ENCODE measurements at places on chromosomes 3 and 15. TPM values are rescaled to one million over a fixed set of nuclear protein-coding genes. Genes with fewer than 3 reads are reported as not detected.

- no peaks in the 10 kb centered on the region for H3K27me3 ChIP-seq
- H3K4me1 ChIP-seq = no peaks in the 10 kb centered on the region
- no peaks in the 10 kb centered on the region for H3K36me3 ChIP-seq
- H3K27ac ChIP-seq = no peak overlapping the region
- H3K4me3 ChIP-seq = no peak overlapping the region
Observed at GRCh38 chr3:72615776-72616175, 232.5 kb downstream of the SHQ1 start.

The BCL2A1 gene
- total RNA-seq = not detected

The CHRD gene
- 0.26 TPM for total RNA-seq

- no peaks in the 10 kb centered on the region for H3K27me3 ChIP-seq
- H3K36me3 ChIP-seq = peaks cover 61% of the 10 kb centered on the region
- no peak overlapping the region for H3K27ac ChIP-seq
- peaks cover 35% of the 10 kb centered on the region for H3K4me1 ChIP-seq
Observed at GRCh38 chr15:68183616-68184315, 21.4 kb downstream of the CALML4 start.

DNA sequence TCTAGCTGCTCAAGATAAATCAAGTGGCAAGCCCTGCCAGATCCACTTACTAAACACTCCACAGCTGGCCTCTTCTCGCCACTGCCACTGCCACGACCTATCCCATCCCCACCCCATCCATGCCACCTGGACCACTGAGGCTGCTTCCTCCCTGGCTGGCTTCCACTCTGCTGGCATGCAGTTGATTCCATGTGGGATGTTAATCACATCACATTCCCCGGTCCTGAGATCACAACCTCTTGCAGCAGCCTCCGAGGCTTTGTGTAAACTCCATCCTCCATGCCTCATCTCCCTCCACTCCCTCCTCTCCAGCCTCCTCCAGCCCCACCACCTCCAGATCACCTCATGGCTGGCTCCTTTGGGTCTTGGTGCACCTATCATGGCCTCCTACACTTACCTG is 7.7 kb downstream of the NCKIPSD start:
- H3K4me3 ChIP-seq = no peak overlapping the region
- peaks cover 28% of the 10 kb centered on the region for H3K36me3 ChIP-seq
- DNase-seq = no peak

The GABRR3 gene
- total RNA-seq = not detected

The MEX3B gene
- 20.4 TPM for total RNA-seq

DNA sequence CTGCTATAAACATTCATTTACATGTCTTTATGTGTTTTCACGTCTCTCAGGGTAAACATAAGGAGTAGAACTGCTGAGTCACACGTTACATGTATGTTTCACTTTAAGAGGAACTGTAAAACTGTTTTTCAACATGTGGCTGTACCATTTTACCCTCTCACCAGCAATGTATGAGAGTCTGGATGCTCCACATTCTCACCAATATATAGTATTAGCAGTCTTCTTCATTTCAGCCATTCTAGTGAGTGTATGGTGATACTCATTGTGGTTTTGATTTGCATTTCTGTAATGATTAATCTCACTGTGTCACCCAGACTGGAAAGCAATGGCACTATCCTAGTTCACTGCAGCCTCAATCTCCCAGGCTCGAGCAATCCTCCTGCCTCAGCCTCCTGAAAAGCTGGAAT is 37.1 kb downstream of the PHC3 start:
- no peak for DNase-seq
- no peaks in the 10 kb centered on the region for H3K27me3 ChIP-seq
- H3K36me3 ChIP-seq = peaks cover 33% of the 10 kb centered on the region

The NR1I2 gene
- 0.08 TPM for total RNA-seq

DNA sequence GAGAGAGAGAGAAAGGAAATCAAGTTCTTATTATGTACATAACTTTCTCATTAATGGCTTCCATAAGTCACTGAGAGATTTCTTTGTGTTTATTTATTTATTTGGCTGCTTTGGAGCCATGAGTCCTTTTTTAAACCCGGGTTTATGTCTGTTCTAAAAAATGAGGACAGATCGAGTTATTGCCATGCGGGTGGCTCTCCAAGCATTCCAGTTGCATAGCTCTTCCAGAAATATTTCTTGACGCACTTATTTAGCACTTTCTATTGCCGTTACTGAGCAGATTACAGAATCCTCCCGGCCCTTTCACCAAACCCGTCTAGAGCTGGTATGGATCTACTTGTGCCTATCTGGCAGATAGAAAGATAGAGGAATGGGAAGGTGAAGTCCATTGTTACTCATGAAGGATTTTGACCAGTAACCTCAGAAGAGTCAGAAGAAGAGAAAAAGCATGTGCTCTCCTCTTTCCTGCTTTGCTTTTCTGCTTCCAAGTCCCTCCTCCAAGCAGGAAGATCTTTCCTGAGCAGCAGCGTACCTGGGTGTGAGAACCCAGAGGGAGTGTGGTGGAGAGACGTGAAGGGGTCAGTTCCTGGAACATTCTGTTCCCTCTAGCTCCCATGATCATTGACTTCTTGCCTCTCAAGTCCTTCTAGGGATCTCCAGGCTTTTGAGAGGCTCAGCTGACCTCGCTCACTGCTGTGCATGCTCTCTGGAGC is 112.8 kb downstream of the LPP start:
- H3K27ac ChIP-seq = peak overlapping the region; percentile 98
- peak; percentile 89 for DNase-seq
- H3K4me3 ChIP-seq = peak overlapping the region; percentile 15
- H3K27me3 ChIP-seq = no peaks in the 10 kb centered on the region

GRCh38 chr3:129836381-129837064 is 57.0 kb downstream of the TMCC1 start:
- H3K4me1 ChIP-seq = peaks cover 29% of the 10 kb centered on the region
- no peaks in the 10 kb centered on the region for H3K27me3 ChIP-seq
- no peak overlapping the region for H3K4me3 ChIP-seq
- H3K36me3 ChIP-seq = no peaks in the 10 kb centered on the region
- no peak for DNase-seq
- H3K27ac ChIP-seq = peak overlapping the region; percentile 25

GRCh38 chr3:144097163-144097562 is 125.5 kb downstream of the DIPK2A start:
- no peaks in the 10 kb centered on the region for H3K27me3 ChIP-seq
- DNase-seq = no peak
- no peaks in the 10 kb centered on the region for H3K36me3 ChIP-seq
- no peak overlapping the region for H3K27ac ChIP-seq
- no peaks in the 10 kb centered on the region for H3K4me1 ChIP-seq
- no peak overlapping the region for H3K4me3 ChIP-seq

GRCh38 chr3:101725194-101725889 is 928 bp downstream of the CEP97 start:
- DNase-seq = peak; percentile 33
- peaks cover 10% of the 10 kb centered on the region for H3K4me1 ChIP-seq
- peak overlapping the region; percentile 78 for H3K27ac ChIP-seq
- peak overlapping the region; percentile 65 for H3K4me3 ChIP-seq
- H3K27me3 ChIP-seq = no peaks in the 10 kb centered on the region

DNA sequence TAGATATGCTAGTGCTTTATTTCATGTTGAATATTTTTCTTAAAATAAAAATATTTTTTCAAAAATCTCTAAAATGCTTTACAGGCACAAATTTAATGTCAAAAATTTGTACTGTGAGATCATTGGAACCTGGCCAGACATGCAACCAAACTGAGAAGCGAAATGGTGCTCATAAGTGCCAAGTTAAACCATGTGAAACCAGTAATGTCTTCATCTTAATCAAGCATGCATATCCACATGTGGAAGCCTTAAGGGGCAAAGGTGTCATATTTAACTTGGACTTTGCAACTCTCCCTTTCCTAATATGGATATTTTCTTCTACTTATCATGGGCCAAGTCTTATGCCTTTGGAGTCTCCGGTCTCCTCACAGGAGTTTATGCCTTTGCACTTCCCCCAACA is 208.9 kb upstream of the COL8A1 start:
- H3K4me3 ChIP-seq = no peak overlapping the region
- no peaks in the 10 kb centered on the region for H3K36me3 ChIP-seq
- H3K4me1 ChIP-seq = no peaks in the 10 kb centered on the region

DNA sequence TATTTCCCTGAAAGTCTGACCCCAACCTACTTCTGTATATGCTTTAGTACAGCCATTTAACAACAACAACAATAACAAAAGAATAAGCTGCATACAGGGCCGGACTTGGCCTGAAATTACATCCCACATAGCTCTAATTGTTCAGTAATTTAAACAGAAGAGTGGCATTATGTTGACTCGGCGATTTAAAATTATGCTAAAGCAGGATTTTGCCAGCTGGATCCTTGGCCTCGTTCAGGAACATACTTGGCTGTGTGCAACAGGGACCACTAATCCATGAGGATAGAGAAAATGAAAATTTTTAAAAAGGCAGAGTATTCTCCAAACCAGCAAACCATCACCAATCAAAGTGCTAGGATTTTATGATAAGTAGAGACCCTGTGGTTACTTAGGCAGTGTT is 433.1 kb upstream of the RBMS3 start:
- H3K4me1 ChIP-seq = no peaks in the 10 kb centered on the region
- DNase-seq = no peak
- no peaks in the 10 kb centered on the region for H3K27me3 ChIP-seq
- H3K36me3 ChIP-seq = no peaks in the 10 kb centered on the region
- no peak overlapping the region for H3K4me3 ChIP-seq
- no peak overlapping the region for H3K27ac ChIP-seq

The ZNF774 gene
- total RNA-seq = 0.66 TPM

The RAD18 gene
- total RNA-seq = 25.6 TPM

DNA sequence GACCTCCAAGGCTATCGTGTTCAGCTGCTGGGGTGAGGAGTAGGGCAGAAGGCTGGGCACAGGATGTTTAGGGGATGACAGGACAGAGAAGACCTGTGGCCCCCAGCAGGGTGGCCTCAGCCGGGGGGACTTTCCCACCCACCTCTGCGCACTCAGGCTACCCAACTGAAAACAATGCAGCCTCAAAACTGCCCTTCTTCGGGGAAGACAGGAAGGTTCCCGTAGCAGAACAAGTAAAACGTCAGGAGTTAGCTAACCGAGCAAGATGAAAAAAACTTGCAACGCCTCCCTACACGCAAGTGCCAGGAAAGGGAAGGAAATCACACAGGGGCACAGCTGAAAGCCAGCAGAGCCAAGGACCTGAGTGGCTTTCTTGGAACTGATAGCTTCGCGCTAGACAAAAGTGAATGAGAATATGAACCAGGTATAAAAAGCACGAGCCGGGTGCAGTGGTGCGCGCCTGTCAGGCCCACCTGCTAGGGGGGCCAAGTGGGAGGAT is 38.4 kb upstream of the FURIN start:
- H3K36me3 ChIP-seq = no peaks in the 10 kb centered on the region
- peaks cover 34% of the 10 kb centered on the region for H3K4me1 ChIP-seq
- peak overlapping the region; percentile 76 for H3K27ac ChIP-seq

The SENP5 gene
- 35.6 TPM for total RNA-seq

- DNase-seq = peak; percentile 26
- no peaks in the 10 kb centered on the region for H3K27me3 ChIP-seq
- no peak overlapping the region for H3K27ac ChIP-seq
- no peak overlapping the region for H3K4me3 ChIP-seq
Observed at GRCh38 chr15:51499379-51499976, 123.1 kb downstream of the DMXL2 start.

DNA sequence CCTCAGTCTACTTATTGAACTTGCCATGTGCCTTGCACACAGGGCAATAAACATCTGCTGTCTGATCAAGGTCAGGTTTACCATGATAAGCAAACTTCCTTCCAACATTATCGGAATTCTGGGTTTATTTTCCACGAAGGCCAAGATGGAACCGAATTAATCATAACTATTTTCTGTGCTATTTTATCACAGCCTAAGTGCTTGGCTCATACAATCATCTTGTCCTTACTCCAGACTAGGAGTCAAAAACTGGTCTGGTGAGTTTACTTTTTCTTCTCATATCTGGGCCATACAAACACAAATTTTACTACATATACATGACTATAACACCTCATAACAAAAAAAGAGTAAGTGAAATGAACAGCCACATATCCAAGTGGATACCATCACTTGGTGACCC is 2.3 kb downstream of the FBN1 start:
- peak overlapping the region; percentile 91 for H3K4me3 ChIP-seq
- H3K4me1 ChIP-seq = peaks cover 59% of the 10 kb centered on the region
- no peak for DNase-seq
- no peaks in the 10 kb centered on the region for H3K27me3 ChIP-seq
- peak overlapping the region; percentile 22 for H3K27ac ChIP-seq
- peaks cover 70% of the 10 kb centered on the region for H3K36me3 ChIP-seq

- H3K27ac ChIP-seq = no peak overlapping the region
- DNase-seq = peak; percentile 39
- no peaks in the 10 kb centered on the region for H3K27me3 ChIP-seq
- H3K36me3 ChIP-seq = peaks cover 8% of the 10 kb centered on the region
- no peaks in the 10 kb centered on the region for H3K4me1 ChIP-seq
Observed at GRCh38 chr3:38479431-38480092, 16.6 kb upstream of the EXOG start.

The SLC28A1 gene
- total RNA-seq = not detected

DNA sequence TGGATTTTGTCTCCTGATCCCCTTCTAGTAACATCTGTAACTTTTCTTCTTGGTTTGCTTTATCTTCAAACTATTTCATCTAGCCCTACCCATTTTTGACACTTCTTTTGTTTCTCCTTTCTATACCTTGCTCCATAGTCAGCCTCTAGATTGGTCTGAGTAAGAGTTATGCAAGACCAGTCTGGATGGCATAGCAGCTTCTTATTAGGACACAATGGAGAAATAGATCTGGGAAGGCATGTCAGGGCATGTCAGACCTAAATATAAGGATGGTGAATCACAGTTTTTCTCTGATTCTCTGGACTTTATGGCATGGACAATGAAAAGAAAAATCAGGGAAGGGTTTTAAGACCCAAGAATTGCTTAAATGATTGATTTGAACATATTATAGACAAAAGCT is 452.5 kb downstream of the RAP2B start:
- no peaks in the 10 kb centered on the region for H3K36me3 ChIP-seq
- H3K27ac ChIP-seq = no peak overlapping the region
- H3K27me3 ChIP-seq = no peaks in the 10 kb centered on the region
- no peak for DNase-seq
- H3K4me3 ChIP-seq = no peak overlapping the region
- H3K4me1 ChIP-seq = peaks cover 4% of the 10 kb centered on the region

DNA sequence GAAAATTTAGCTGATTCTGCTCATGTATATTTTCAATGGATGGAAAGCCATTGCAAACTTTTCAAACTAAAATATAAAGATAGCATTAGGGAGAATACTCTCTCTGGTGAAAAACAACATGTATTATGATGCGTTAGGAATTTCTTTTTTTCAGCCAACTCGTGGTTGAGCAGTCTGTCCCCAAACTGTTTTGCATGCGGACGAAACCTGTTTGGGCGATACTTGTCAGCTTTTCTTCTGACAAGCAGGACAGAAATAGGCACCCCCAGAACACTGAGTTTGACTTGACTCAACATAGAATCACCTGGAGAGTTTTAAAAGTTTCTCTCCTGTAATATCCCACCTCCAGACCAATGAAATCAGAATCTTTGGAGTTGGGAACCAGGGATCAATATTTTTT is 417.5 kb upstream of the TPRG1 start:
- 0 out of 2 replicates have a peak, but pooled peaks cover 7% of the 10 kb centered on the region for H3K36me3 ChIP-seq
- no peaks in the 10 kb centered on the region for H3K4me1 ChIP-seq
- H3K4me3 ChIP-seq = no peak overlapping the region
- H3K27me3 ChIP-seq = no peaks in the 10 kb centered on the region
- no peak overlapping the region for H3K27ac ChIP-seq

GRCh38 chr15:100616700-100617099 is 14.3 kb downstream of the ASB7 start:
- DNase-seq = no peak
- H3K27me3 ChIP-seq = no peaks in the 10 kb centered on the region
- H3K4me3 ChIP-seq = no peak overlapping the region
- H3K27ac ChIP-seq = no peak overlapping the region
- peaks cover 31% of the 10 kb centered on the region for H3K36me3 ChIP-seq

All from SJSA1 (cell line).